ENCODE measurements at places on chromosomes 13 and 19.
A peak's percentile ranks its signal among the peaks of the same experiment; 100 is the strongest.

DNA sequence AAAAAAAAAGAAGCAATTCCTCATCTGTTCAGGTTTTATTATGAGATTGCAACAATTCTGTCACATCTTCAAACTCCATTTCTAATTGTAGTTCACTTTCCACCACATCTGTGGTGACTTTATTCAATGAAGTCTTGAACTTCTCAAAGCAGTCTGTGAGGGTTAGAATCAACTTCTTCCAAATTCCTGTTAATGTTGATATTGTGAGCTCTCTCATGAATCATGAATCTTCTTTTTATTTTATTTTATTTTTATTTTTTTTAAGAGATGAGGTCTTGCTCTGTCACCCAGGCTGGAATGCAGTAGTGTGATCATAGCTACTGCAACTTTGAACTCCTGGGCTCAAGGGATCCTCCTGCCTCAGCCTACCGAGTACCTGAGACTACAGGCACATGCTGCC lies 19.6 kb downstream of the ARHGAP35 start:
- DNase-seq, result no peak

- peak; percentile 14 for DNase-seq
These were observed 183.7 kb downstream of the COL4A1 start for GRCh38 chr13:110123041-110123809.

DNA sequence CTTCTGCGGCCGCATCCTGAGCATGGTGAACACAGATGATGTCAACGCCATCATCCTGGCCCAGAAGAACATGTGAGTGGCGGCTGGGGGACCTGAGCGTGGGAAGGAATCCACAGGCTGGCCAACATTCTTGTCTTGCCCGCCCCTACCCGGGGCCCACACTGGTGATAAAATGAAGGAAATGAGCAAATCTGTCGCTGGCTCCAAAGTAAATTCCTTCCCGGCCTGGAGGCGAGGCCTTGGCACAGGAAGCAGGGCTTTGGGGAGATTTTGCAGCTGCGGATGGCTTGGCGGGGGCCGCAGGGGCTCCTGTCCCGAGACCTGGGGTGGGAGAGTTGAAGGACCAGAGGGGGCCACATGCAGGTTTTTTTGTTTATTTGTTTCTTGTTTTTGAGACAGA lies 4.4 kb downstream of the KXD1 start:
- DNase-seq, result no peak

DNA sequence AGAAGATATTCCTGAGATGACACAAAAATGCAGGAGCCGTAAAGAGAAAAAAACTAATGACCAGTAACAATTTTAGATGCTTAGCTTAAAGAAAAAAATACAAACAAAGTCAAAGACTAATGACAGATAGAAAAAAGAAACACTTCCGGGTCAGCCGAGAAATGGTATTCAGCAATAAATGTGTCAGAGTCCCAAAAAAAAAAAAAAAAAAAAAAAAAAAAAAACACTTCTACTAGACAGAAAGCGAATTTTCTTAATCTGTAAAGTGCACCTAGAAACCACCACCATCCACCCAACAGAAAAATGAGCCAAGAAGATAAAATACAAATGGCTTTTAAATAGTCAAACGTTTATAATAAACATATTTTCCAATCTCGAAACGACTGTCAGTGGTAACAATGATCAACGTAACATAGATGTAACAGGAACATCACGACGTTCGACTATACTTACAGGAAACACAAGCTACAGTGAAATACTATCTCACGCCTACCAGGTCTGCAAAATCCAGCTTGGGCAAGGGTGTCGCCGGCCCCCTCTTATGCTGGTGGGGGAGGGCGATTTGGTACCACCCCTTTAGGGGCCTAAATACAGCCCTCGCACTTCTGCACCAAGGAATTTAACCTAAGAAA lies 10.6 kb downstream of the ABHD17A start:
- no peak for DNase-seq

- DNase-seq, result no peak
These were observed 44.8 kb downstream of the RBM26 start for GRCh38 chr13:79361299-79361698.

- no peak for DNase-seq
These were observed 568 bp downstream of the POLR2I start for GRCh38 chr19:36113894-36114720.

GRCh38 chr19:7729831-7730285 lies 2.1 kb downstream of the CLEC4G start:
- DNase-seq, result no peak

DNA sequence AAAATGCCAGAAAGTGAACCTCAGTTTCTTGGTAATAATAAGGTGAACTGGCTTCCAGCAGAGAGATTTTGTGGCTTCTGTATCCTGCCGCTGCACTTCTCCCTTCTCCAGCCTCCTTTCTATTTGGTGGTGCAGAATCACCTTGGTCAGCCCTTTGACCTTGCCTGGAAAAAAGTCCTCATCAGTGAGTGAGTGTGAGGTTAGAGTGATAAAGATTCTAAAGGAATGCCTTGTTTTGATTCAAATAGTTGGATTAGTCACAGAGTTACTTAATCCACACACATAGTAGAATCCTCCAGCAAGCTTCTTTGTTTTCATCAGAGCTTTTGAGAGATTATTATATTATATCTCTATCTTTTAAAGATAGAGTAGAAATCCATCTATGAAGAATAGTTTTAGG lies 140.9 kb downstream of the KCNRG start:
- no peak for DNase-seq

DNA sequence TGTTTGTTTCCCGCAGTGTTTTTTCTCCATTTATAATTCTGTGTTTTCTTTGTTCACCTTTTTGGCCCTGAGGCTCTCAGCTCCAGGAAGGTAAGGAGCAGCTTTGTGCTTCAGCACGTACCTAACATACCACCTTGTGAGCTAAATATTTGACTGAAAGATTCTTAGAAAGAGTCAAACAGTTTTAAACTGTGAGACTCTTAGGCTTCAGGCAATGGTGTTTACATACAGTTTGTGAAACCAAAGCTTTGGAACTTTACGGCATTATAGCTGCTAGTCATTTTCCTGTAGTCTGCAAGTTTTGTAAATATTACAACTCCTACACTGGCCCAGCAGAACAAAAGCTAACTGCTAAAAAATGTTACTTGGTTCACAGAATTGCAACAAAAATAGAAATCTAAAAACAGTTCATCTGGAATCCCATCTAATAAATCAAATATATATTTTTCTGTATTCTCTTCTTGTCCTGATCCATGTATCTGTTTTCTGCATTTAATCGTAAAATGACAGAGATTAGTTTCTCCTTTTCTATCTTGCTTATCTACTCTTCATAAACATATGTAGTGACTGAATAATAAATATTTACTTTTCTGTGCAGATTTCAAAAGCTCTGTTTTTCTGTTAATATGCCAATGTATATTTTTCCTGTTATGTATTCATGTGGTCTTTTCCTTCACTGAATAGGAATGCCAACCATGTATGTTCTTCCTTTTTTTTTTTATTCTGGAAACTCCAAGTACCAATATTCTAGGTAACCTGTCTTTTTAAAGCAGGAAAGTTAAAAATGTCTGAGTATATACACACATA lies 38.8 kb upstream of the GPI start:
- no peak for DNase-seq

DNA sequence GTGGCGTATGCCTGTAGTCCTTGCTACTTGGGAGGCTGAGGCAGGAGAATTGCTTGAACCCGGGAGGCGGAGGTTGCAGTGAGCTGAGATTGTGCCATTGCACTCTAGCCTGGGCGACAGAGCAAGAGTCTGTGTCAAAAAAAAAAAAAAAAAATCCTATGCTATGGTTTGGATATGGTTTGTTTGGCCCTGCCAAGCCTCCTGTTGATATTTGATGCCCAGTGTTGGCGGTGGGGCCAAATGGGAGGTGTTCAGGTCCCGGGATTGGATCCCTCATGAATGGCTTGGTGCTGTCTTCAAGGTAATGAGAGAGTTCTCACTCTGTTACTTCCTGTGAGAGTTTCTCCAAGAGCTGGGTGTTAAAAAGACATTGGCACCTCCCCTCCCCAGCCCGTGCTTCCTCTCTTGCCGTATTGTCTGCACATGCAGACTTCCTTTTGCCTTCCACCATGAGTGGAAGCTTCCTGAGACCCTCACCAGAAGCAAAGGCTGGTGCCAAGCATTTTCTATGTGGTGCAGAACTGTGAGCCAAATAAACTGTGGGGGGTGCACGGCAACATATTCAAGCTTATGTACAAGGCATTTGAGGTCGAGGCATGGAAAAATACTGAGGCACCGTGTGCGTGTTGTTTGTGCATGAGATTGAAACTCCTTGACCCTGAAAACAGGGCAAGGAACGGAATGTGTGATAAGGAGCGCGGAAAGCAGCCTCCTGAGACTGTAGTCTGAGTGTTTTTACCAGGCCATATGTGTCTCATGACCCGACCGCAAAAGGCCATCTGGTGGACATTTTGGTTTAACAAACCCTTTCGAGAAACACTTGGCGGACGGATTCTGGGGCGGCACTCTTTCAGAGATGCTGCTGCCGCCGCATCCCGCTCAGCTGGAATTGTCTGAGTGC lies 7.3 kb downstream of the SIGLEC9 start:
- no peak for DNase-seq

DNA sequence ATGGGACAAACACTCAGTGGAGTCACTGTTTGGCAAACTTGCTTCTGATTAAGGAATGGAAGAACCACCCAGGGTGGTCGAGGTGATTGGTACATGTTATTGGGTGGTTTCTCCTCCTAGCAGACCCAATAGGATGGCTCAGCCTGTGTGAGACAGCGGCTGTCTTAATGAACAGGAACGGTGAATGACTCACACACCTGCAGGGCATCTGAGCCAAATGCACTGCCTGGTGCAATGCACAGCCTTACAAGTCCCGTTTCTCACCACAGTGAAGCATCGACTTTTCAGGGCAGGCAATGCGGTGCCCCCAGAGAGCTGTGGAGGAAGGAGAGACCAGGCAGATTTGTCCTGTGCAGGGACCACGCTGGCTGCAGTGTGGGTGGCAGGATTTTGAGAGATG lies 238.5 kb downstream of the FGF9 start:
- no peak for DNase-seq

- no peak for DNase-seq
These were observed 500.1 kb upstream of the HTR2A start for GRCh38 chr13:47396915-47397314.

- no peak for DNase-seq
These were observed 2.9 kb downstream of the TUBB4A start for GRCh38 chr19:6499052-6499790.

DNA sequence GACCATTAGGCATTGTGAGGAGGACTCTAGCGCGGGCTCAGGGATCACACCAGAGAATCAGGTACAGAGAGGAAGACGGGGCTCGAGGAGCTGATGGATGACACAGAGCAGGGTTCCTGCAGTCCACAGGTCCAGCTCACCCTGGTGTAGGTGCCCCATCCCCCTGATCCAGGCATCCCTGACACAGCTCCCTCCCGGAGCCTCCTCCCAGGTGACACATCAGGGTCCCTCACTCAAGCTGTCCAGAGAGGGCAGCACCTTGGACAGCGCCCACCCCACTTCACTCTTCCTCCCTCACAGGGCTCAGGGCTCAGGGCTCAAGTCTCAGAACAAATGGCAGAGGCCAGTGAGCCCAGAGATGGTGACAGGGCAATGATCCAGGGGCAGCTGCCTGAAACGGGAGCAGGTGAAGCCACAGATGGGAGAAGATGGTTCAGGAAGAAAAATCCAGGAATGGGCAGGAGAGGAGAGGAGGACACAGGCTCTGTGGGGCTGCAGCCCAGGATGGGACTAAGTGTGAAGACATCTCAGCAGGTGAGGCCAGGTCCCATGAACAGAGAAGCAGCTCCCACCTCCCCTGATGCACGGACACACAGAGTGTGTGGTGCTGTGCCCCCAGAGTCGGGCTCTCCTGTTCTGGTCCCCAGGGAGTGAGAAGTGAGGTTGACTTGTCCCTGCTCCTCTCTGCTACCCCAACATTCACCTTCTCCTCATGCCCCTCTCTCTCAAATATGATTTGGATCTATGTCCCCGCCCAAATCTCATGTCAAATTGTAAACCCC lies 2.8 kb upstream of the CEACAM5 start:
- no peak for DNase-seq

- peak; percentile 91 for DNase-seq
These were observed 550.1 kb downstream of the DACH1 start for GRCh38 chr13:71316792-71317363.

DNA sequence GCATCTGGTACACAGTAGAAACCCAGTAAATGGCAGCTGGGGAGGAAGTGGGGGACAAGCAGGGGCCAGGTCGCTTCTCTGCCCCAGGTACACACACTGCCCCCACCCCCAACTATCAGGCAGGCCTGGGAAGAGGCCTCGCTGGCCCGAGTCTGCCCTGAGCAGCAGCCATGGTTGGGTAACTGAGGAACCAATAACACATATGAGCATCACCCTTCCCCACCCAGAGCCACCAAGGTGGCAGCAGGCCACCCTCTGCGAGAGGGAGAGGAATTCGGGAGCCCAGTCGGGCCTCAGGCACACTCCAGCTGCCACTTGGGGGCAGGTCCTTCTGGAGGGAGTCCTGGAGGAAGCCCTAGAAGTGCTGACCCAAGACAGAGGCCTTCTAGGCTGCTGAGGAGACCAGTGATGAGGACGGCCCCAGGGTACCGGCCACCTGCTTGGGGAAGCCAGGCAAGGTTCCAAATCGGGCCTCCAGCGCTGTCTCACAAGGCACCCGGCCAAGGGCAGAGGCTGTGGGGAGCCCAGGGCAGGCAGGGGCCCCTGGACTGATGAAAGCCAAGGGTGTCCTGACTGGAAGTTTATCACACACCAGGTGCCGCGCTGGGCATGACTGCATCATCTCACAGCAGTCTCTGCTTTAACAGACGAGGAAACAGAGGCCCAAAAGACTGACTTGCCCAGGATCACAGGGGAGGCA lies 14.0 kb upstream of the KPTN start:
- no peak for DNase-seq

- DNase-seq, result no peak
These were observed 23.8 kb downstream of the TEX101 start for GRCh38 chr19:43438291-43439031.

GRCh38 chr13:44668688-44669087 lies 92.6 kb upstream of the TSC22D1 start:
- no peak for DNase-seq

- no peak for DNase-seq
These were observed 44.3 kb downstream of the BBC3 start for GRCh38 chr19:47186446-47187334.
